ENCODE measurements at places on chromosomes 3 and 15.

DNA sequence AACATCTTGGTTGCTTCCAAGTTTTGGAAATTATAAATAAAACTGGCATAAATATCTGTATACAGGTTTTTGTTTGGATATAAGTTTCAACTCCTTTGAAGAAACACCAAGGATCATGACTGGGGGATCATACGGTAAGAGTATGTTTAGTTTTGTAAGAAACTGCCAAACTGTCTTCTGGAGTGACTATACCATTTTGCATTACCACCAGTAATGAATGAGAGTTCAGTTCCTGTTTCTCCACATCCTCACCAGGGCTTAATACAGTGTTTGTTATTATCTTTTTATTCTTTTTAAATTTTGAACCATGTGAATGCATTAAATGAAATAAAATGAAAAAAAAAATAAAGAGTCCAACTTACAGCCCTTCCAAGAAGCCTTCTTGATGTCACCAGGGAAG is 3.7 kb upstream of the ANKUB1 start:
- DNase-seq = no peak

GRCh38 chr3:119559441-119559963 is at the start of gene CD80:
CD80 (minus strand) TSS chr3:119559614; CDS start chr3:119557728, 1,886 bp downstream.
- DNase-seq = no peak

DNA sequence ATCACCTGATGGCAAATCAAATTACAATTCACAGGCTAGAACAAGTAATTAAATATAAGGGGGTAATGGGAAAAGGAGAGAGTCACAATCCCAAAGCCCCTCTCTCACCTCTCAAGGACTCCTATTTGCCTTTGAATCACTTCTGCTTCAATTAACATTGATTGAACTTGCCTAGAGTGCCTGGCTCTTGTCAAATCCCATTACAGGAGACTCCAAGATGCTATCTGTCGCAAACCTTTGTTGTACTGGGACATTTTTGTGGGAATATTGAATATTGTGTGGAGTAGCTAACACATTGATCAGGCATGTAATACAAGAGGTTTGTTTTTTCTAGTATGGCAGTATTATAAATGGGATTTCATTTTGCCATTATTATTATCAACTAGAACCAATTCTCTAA is 412.8 kb upstream of the AZI2 start:
- DNase-seq = no peak

DNA sequence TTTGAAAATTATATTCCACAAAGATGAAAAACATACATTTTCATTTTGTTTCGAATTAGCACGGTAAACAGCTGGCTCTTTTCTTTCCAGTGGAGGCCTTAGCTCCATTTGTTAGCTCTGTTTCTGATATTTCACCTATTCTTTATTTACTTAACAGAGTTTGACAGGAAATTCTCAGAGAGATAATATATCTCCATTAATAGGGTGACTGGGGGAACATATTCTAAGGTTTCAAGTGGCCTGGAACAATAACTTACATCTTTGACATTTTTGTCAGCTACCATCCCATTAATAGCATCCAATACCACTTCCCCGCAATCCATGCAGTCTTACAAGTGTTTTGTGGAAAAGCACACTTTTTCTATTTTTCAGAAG is 577.6 kb upstream of the MDFIC2 start:
- DNase-seq = no peak

DNA sequence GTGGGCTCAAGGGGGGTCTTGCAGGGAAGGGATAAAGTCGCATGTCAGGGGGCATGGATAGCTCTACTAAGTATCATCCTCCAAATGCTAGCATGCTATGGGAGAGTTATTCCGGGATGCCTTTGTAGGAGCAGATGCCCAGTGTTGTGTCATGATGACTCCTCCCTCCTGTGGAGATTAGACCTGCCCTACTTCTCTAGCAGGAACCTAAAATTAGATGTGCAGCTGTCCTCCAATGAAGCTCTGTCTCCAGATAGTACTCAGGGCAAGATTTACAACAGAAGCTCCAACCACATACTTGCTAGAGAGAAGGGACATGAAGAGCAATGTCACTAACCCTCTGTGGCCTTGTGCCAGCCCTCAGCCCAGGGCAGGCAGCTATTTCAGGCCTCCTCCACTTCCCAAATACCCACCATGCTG is 82.5 kb downstream of the AGBL1 start:
- no peak for DNase-seq

- DNase-seq = no peak
Observed at GRCh38 chr3:117228466-117228865, 518.9 kb downstream of the TUSC7 start.

DNA sequence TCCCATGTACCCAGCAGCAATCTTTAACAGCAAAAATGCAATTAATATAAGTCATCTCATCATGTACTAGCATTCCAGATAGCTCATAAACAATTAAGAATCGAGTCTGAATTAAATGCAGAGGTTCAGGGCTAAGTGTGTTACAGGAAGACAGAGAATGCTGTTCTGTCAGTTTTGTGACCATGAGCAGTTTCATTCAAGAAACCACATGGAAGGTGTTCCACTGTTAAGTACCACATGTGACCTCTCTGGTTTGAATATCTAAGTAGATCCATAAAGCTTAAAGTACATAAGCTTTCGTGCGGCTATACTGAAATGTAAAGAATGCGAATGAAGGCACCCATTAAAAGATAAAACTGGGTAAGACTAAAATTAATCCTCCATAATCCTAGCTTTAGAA is 272.3 kb downstream of the IL5RA start:
- no peak for DNase-seq

DNA sequence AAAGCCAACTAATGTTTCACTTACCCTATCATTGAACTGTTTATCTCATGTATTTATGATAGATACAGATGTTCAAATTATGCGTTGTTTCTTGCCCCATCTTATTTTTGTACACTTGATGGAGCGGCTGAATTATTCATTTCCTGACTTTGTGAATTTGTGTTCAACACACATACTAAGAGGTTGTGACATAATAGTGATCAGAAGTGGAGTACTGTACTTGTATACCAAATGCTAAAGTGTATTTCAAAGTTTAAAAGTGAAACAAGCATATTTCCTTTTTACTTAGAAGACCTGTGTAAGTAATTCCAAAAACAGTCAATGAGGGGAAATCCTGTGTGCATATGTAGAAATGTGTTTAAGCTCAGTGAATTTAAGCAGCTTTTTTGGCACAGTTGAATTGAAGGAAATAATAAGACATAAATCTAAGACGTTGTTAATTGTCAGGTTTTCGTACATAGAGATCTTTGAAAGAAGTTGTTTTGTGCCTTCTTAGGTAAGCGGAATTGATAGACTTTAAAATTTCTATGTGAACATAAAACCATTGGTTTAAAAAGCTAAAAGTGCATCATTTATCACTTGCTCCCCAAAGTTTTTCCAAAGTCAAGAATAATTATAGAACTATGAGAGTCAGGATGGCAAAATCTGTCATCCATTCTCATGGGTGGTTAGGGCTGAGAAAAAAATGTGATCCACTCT is 1.9 kb downstream of the NFKBIZ start:
- DNase-seq = no peak

DNA sequence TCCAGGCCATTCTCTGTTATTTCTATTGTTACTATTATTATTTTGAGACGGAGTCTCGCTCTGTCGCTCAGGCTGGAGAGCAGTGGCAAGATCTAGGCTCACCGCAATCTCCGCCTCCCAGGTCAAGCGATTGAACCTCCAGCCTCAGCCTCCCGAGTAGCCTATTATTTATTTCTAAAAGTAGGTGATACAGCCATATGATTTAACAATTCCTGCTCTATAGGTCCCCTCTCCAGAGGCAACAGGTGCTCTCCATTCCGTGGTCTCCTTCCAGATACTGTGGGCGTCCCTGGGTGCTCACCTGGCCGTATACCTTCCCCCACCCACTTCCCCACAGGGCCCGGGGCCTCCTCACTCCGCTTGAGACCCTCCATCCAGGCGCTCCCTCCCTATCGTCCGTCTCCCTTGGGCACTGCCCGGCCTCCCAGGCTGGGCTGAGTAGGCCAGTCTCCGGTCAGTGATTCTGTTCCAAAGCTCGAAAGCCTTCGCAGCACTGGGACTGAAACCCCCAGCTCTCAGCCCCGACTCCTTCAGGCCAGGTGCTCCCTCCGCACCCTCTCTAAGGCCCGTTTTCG is 708 bp upstream of the PTPN23 start:
- no peak for DNase-seq

Measured in dorsolateral prefrontal cortex (tissue), 122 donors.